ENCODE measurements at places on chromosomes 4 and X.
A peak's percentile ranks its signal among the peaks of the same experiment; 100 is the strongest.

DNA sequence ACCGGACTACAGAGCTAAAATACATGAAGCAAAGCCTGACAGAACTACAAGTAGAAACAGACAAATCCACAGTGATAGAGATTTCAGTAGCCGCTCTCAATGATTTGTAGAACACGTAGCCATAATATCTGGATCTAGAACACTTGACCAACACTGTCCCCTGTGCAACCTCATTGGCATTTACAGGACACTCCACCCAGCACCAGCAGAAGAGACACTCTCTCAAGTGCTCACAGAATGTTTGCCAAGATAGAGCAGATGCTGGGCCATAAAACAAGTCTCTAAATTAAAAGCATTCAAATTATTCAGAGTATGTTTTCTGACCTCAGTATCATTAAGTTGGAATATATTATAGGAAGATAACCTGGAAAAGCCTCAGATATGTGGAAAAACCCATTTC is 21.7 kb downstream of the HTT start:
- DNase-seq = no peak

DNA sequence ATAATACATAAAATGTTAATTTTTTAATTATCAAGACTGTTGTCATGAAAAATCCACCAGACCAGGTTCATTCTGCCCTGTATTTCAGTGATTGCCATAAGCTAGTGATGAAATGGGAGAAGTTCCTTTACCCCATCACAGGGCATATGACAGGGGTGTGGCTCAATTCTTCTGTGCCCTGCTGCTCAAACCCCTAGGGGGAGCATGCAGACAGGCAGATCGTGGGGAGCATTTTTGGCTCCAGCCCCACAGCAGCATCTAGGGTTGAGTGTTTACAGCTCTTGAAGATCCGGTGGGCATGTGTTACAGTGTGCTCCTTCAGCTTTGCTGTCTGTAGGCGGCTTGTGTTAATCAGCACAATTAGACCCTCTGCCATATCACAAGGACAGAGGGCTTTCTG is 700.7 kb downstream of the PCDH18 start:
- no peak for DNase-seq

- no peak for DNase-seq
Observed at GRCh38 chr4:13112030-13112429, 372.1 kb downstream of the RAB28 start.

DNA sequence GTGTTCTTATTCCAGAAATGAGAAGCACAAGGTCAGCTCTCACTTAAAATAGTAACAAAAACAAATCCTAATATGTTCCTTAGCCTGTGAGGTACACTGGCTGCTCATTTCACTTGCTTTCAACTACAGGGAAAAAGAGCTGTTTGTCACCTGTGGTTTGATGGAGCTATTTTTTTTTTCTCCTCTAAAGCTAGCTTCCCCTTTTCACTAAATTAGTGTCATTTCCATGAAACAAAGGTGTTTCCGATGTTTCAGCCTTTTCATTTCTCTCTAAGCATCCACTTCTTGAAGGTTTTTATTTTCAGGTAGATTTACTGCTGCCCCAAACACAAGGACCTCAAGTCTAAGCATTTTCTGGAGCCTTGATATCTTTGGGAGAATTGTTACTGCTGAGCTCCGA is 148.6 kb downstream of the RBMX2 start:
- no peak for DNase-seq

DNA sequence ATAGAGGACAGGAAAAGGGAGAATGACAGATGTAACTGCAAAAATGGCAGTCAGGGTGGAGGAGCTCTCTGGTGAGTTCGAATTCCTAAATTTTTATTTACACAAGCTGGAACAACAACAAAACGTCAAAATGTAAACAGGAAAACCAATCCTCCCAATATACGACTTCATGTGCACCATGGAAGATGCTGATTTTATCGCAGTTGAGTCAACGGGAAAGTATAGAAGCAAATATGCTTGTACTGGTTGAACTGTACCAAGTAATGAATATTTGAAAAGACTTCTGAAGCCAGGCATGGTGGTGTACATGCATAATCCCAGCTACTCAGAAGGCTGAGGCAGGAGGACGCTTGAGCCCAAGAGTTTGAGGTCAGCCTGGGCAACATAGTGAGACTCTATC is 15.4 kb downstream of the STX18 start:
- DNase-seq = no peak

DNA sequence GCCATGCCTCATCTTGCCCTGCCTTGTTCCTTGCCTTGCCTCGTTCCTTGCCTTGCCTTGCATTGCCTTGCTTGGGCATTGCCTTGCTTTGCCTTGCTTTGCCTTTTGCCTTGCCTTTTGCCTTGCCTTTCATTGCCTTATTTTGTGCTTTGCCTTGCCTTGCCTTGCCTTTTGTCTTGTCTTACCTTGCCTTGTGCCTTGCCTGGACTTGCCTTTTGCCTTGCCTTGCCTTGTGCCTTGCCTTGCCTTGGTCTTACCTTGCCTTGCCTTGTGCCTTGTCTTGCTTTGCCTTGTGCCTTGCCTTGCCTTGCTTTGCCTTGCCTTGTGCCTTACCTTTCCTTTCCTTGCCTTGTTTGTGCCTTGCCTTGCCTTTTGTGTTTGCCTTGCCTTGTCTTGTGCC is 88.2 kb downstream of the TAB3 start:
- no peak for DNase-seq

GRCh38 chr4:55125087-55125721 is at the start of gene KDR:
TSS of gene KDR (minus strand) at chr4:55125595. CDS start at chr4:55125293, 302 bp downstream.
- DNase-seq = peak; percentile 15
